ENCODE measurements at places on chromosomes 16 and 17. TPM values are rescaled to one million over a fixed set of nuclear protein-coding genes. Genes with fewer than 3 reads are reported as not detected.

GRCh38 chr16:73545755-73546154 is 497.8 kb upstream of the ZFHX3 start:
- H3K27ac ChIP-seq, result no peak overlapping the region
- no peak for DNase-seq
- no peaks in the 10 kb centered on the region for H3K27me3 ChIP-seq

DNA sequence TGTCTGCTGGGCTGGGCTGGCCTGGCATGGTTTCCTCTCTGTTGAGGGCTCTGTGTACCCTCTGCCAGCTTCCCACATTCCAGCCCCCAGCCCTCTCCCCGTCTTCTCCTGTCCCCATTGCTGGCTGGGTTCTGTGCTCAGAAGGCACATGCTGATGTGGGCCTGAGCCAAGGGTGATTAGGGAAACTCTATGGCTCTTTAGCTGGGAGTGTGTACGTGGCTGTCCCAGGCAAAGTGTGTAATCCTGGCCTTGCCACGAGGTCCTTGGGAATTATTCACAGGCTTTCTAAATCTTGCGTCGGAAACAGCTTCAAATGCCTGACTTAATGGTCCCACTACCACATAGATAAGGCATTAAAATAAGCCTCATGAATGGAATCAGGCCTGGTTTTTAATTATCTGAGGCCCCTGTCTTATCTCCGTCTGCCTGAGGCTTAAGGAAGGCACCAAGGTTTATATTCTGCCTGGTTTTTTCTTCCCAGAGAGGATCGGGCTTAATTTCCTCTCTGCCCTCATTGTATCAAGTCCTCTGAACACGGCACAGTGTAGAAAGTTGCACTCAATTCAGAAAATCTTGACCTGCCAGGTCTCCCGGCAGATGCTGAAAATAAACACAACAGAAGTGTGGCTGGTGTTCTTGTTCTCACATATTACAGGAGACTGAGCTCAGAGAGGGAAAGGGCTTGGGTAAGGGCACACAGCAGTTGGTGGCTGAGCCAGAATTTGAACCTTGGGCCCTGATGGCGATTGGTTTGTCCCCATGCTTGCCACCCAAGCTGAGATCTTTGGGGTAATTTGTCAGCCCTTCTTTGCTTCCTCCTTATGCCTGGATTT is 52.9 kb upstream of the LGALS9 start:
- H3K27me3 ChIP-seq, result no peaks in the 10 kb centered on the region
- no peak for DNase-seq
- no peak overlapping the region for H3K27ac ChIP-seq
- H3K36me3 ChIP-seq, result no peaks in the 10 kb centered on the region

- H3K36me3 ChIP-seq, result peaks cover 2% of the 10 kb centered on the region
- no peak overlapping the region for H3K4me3 ChIP-seq
- H3K4me1 ChIP-seq, result peaks cover 15% of the 10 kb centered on the region
- H3K27me3 ChIP-seq, result no peaks in the 10 kb centered on the region
- DNase-seq, result no peak
Observed at GRCh38 chr16:11972128-11972527, 4.4 kb upstream of the SNX29 start.

GRCh38 chr17:61453566-61454380 is 1.6 kb downstream of the TBX4 start:
- no peak overlapping the region for H3K27ac ChIP-seq
- no peaks in the 10 kb centered on the region for H3K27me3 ChIP-seq
- H3K4me3 ChIP-seq, result no peak overlapping the region
- H3K4me1 ChIP-seq, result no peaks in the 10 kb centered on the region
- no peaks in the 10 kb centered on the region for H3K36me3 ChIP-seq
- DNase-seq, result no peak

GRCh38 chr16:64907844-64908243 is 214.0 kb downstream of the CDH11 start:
- H3K36me3 ChIP-seq, result no peaks in the 10 kb centered on the region
- no peaks in the 10 kb centered on the region for H3K4me1 ChIP-seq
- no peak overlapping the region for H3K27ac ChIP-seq
- no peak for DNase-seq

GRCh38 chr16:75032655-75033054 is 33.8 kb downstream of the ZNRF1 start:
- no peak overlapping the region for H3K27ac ChIP-seq
- H3K27me3 ChIP-seq, result no peaks in the 10 kb centered on the region

- H3K27ac ChIP-seq, result no peak overlapping the region
- no peaks in the 10 kb centered on the region for H3K27me3 ChIP-seq
- DNase-seq, result no peak
- no peaks in the 10 kb centered on the region for H3K36me3 ChIP-seq
Observed at GRCh38 chr17:61659437-61659836, 68.4 kb upstream of the NACA2 start.

DNA sequence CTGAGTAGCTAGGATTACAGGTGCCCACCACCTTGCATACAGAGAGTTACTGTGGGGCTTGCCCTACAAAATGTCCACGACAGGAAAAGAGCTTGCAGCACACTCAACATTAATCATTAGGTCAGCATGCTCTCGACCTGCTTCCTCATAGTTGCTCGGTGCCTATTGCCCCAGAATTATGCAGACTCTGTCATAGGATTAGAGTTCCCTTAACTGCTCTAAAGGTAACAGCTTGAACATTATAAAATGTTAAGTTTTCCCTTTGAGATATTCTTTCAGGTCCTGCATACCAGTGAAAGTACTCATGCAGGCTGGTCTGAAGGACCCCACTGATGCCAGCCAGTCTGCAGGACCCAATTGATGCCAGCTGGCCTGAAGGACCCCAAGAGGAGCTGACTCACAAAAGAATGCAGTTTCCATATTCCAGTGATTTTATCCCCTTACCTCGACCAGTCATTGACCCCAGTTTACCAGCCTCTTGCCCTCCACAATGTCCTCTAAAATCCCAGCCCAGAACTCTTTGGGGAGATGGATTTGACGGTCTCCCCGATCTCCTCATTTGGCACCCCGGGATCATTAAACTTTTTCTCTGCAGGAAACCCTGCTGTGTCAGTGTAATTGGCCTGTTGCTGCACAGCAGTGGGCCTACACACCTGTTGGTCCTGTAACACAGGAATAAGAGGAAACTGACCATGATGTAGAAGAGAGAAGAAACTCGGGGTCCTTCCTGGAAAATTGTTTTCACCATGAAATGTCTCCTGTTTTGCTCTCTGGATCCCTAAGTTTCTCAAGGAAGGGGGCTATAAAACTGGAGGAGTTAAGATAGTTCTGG is 10.6 kb downstream of the ICAM2 start:
- DNase-seq, result no peak
- no peak overlapping the region for H3K27ac ChIP-seq
- H3K4me1 ChIP-seq, result no peaks in the 10 kb centered on the region
- no peaks in the 10 kb centered on the region for H3K36me3 ChIP-seq

- no peaks in the 10 kb centered on the region for H3K27me3 ChIP-seq
- H3K27ac ChIP-seq, result no peak overlapping the region
- H3K4me3 ChIP-seq, result no peak overlapping the region
- H3K36me3 ChIP-seq, result no peaks in the 10 kb centered on the region
- no peak for DNase-seq
Observed at GRCh38 chr16:22721511-22722100, 92.4 kb upstream of the HS3ST2 start.

Gene OR1F1
- not detected for total RNA-seq

Gene QPRT
- total RNA-seq, result 39.6 TPM

Gene DOC2B
- total RNA-seq, result not detected

All from Karpas-422 (cell line).